Fibroblast of skin of left quadriceps (primary cell): ENCODE measurements at places on chromosomes 4 and X.

DNA sequence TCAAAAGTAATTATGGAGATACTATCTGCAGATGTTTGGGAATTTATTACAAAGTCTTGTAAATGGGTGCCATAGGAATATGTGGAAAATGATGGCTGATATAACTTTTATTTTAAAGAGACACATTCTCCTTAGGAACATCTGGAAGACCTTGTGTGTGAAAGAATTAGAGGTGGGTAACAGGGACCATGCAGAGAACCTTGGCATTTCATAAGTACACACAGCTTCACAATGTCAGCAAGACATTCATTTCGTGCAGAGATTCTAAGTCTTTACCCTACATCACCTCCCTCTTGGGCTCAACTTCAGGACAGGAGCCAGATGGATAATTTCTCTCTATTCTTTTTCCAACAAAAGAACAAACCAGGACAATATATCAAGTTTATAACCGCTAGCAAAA, 458.1 kb upstream of the INTU start:
- no peak for DNase-seq

DNA sequence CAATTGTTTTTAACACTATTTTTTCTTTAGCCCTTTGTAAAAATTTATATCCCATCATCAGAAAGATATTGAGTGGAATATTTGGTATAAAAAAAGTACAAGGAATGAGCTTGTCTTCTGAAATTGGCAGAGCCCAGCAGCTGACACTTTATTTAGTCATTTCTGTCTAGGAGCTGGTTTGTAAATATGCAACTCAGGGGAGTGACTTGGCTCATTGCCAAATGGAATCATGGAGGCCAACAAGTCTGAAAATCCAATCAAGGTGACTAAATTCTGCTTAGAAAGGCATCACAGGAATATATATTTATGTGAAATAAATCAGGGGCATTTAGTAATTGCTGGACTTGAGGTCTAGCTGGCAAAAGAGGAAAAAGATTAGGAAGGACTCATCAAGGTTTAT, 74.4 kb downstream of the OTC start:
- DNase-seq: no peak

DNA sequence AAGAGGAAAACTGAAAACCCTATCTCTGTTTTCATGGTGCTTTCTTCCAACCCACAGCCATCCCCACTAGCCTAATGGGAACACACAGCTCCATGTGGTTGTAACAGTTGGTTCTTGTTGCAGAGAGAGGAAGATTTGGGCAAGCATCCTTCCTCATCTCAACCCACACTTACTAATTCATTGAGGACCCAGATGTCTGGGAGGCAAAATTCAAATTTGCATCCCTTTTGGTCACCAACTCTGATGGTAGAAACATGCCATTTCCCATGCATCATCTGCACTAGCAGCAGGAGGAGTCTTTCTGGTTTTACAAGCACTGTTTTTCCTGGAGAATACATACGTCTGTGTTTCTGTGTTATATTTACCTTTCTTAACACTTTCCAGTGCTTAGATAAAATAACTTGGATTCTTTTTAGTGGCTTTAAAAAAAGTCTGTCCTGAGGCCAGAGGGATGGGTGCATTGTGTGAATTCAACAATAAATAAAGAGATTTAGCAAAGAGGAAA, 301.0 kb downstream of the KCTD8 start:
- DNase-seq: no peak

DNA sequence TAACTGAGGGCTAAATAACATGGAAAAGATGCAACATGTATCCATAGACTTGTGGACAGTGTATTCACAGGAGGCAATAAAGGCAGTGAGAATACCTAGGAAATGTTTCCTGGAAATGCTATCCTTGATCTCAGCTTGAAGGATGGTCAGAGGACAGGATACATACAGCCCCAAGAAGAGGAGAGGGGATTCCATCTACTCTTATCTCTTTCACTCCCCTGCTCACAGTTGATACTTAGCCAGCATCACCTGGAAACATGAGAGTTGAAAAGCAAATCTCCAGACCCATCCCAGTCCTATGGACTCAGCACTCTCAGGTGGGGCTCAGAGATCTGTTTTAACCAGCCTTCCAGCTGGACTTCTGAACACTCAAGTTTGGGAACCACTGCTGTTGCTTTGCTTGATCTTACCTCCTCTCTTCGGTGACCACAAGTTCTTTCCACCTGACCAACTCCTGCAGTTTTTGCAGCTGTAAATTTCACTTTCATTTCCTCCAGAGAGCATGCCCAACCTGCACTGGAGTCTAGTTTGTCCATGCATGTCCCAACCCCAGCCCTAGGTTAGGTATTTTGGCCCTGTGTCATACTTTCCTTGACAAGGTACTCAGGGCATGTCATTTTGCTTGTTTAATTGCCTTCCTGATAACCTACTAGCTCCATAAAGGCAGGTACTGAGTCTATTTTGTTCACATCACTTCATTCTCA, 10.4 kb downstream of the RELL1 start:
- DNase-seq: no peak

- DNase-seq: no peak
Observed at GRCh38 chr4:147310312-147310711, 170.6 kb upstream of the EDNRA start.

- DNase-seq: no peak
Observed at GRCh38 chrX:50471390-50471789, 765 bp upstream of the DGKK start.

DNA sequence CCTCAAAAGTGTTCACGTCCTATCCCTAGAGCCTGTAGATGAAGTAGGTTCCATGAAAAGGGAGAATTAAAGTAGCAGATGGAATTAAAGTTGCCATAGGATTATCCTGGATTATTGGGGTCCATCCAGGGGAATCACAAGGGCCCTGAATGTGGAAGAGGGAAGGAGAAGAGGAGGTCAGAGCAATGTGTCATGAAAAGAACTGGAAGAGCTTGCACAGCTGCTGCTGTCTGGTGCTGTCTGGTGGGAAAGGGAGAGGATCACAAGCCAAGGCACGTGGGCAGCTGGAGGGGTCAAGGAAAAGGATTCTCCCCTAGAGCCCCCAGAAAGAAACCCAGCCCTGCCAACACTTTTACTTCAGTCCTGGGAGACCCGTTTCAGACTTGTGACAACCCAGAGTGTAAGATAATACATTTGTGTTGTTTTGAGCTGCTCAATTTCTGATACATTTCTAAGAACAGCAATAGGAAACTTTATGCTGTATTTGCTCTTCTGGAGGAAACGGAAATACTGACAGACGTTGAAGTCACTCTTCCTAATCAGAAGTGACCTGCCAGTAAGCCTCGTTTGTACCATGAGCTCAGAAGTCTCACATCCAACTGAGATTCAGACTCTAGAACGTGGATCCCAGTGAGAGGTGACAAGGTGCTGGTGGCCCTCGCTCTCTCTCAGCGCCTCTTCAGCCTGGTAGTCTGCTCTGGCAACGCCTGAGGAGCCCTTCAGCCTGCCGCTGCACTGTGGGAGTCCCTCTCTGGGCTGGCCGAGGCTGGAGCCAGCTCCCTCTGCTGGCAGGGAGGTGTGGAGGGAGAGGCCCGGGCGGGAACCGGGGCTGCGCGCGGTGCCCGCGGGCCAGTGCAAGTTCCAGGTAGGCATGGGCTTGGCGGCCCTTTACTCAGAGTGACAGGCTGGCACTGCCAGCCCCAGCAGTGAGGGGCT, 34.7 kb upstream of the ENPP6 start:
- DNase-seq: no peak

DNA sequence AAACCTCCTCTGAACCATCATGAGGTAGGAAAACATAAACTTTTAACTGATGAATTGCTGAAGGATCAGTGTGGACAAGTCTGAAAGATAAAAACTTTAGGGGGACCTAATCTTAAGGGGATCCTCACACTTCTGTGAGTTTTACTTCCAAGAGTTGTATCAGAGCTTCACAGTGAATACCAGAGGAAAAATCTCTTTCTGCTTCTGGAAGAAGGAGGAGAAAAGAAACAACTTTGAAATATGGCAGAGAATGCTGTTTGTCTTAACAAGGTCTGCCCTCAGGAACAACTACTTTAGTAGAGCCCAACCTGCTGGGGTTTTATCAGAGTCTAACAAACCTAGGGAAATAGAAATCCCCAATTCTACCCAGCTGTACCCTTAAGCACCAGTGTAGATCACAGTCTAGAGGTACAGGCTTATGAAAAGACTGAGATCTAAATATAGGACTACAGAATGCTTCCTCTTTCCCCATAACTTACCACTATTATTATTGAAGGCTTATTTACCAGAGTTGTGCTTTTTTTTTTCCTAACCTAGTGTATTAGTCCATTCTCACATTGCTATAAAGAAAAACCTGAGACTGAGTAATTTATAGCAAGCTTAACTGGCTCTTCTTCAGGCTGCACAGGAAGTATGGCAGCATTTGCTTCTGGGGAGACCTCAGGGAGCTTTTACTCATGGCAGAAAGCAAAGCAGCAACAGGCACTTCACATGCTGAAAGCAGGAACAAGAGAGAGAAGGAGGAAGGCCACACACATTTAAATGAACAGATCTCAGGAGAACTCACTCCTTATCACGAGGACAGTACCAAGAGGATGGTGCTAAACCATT, 167.9 kb downstream of the CAMK2D start:
- DNase-seq: no peak

DNA sequence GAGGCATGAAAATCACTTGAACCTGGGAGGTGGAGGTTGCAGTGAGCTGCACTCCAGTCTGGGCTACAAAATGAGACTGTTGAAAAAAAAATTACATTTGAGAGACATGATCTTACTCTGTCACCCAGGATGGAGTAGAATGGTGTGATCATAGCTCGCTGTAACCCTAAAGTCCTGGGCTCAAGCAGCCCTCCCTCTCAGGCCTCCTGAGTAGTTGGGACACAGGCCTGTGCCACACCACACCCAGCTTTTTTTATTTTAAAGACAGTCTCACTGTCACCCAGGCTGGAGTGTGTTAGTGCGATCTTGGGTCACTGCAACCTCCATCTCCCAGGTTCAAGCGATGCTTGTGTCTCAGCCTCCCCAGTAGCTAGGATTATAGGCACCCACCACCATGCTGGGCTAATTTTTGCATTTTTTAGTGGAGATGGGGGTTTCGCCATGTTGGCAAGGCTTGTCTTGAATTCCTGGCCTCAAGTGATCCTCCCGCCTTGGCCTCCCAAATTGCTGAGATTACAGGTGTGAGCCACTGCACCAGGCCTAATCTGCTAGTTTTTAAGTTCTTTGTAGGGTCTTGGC, 6.1 kb downstream of the RPS3A start:
- DNase-seq: no peak

DNA sequence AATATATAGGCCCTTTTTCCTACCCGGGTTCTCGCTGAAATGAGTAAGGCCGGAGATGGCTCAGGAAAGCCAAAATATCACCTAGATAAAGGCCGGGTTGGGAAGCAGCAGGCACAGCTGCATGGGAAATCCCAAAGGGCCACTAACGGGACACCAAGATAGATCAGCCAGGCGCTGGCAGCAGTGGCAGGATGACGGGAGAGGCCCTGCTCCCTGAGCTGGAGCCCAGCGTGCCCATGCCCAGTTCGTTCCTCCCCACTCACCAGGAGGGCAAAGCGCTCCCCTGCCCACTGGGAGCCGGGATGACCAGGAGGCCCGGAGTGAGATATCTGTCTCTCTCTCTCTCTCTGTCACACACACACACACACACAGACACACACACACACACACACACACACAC, 109.8 kb downstream of the DCTD start:
- no peak for DNase-seq

DNA sequence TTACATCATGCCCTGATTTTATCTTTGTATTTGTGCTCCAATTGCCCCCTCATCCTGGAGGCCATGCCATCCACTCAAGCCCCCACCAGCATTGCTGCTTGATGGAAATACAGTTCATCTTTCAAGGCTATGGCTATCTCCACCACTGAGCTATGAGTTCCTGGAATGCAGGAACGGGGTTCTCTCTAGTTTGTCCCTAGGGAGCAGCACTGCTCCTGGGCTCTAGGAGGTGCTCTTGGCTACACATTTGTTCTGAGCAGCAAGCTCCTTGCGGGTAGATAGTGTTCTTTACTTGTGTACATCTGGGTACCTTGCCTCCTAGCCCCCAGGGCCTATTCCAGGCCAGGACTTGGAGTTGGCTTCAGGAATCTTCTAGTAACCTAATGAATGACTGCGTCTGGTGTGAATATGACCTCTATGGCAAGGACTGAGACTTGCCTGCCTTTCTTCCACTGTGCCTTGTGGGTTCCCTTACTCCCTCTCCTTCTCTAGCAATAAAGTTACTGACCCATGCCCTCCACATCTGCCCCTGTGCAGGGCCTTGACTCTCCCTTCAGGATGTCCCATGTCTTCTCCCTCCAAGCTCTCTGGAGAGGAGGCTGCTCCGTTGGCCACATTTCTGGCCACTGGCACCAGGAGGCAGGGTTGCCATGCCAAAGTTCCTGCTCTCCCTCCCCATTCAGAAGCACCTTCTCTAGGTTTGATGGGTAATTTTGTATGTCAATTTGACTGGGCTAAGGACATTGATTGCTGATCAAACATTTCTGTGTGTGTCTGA, 7.6 kb downstream of the CITED1 start:
- DNase-seq: no peak

GRCh38 chr4:158913766-158914165, 144.9 kb downstream of the FNIP2 start:
- peak; percentile 53 for DNase-seq

- no peak for DNase-seq
Observed at GRCh38 chr4:169243825-169244609, 26.7 kb downstream of the SH3RF1 start.

- no peak for DNase-seq
Observed at GRCh38 chr4:75001871-75002270, 69.0 kb downstream of the PARM1 start.

DNA sequence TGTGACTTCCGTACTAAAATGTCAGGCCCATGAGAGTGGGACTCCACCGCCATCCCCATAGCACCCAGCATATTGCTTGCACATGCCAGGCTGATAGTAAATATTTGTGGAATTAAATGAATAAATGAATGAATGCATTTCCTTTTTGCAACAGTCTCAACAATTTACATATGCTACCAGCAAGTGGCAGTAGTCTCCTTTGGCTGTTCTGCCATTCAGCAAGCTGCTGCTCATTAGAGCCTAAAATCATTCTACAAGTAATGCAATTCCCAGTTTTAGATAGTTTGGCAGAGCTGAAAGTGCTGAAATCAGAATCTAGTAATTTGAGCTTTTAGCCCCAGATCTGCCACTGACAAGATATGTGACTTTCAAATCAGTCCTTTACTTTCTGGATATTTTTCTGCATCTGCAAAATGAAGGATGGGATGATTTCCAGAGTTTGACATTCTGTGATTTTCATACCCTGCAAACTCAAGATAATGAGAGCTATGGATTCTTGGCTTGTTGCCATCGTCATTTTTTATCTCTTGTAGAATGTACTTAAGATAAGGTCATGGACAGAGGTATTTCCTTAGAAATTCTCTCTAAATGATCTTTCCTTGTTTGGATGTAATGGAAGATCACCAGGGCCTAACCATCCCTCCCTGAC, 35.7 kb upstream of the INTS6L start:
- DNase-seq: peak; percentile 28

DNA sequence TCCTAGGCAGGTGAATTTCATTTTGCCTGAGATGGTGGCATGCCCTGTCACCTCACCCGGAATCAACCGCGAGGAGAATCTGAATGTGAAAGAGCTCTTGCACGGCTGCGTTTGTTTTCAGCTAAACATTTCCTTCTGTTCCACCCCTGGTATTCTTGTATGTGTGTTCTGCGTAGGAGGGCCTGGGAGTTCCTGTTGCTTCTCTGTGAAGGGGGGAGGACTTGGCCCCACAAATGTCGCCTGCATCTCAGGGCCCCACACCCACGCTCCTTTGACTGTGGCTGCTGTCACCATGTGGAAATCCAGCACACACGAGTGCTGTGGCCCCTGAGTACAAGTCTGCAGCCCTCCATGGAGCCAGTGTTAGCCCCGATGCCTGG, 45.8 kb upstream of the CLCN4 start:
- no peak for DNase-seq

GRCh38 chr4:74628852-74629620, 165.3 kb downstream of the BTC start:
- DNase-seq: no peak

GRCh38 chrX:119147486-119147885, 19.9 kb upstream of the KIAA1210 start:
- no peak for DNase-seq
